HFFc6 (cell line): ENCODE measurements at places on chromosomes 4 and X. TPM values are rescaled to one million over a fixed set of nuclear protein-coding genes. Genes with fewer than 3 reads are reported as not detected.
A peak's percentile ranks its signal among the peaks of the same experiment; 100 is the strongest.

GRCh38 chr4:118226311-118227010 is 126.3 kb downstream of the PRSS12 start:
- H3K27ac ChIP-seq, result no peak overlapping the region
- H3K36me3 ChIP-seq, result no peaks in the 10 kb centered on the region
- H3K27me3 ChIP-seq, result no peaks in the 10 kb centered on the region
- DNase-seq, result no peak
- peaks cover 22% of the 10 kb centered on the region for H3K4me1 ChIP-seq
- H3K4me3 ChIP-seq, result no peak overlapping the region

The TAB3 gene
- total RNA-seq, result 10.3 to 11.9 TPM (median 10.6 TPM) in 3 replicates

The IL3RA gene
- 0.09 to 0.13 TPM in 2 of 3 replicates, not detected in the other for total RNA-seq

The RIBC1 gene
- total RNA-seq, result 0.31 and 0.42 TPM in 2 replicates

- H3K27ac ChIP-seq, result no peak overlapping the region
- H3K4me1 ChIP-seq, result no peaks in the 10 kb centered on the region
- no peak for DNase-seq
- no peaks in the 10 kb centered on the region; the same call in 1 of the 2 replicates for H3K27me3 ChIP-seq
Measured at GRCh38 chr4:104420766-104421165, 73.9 kb downstream of the CXXC4 start.

DNA sequence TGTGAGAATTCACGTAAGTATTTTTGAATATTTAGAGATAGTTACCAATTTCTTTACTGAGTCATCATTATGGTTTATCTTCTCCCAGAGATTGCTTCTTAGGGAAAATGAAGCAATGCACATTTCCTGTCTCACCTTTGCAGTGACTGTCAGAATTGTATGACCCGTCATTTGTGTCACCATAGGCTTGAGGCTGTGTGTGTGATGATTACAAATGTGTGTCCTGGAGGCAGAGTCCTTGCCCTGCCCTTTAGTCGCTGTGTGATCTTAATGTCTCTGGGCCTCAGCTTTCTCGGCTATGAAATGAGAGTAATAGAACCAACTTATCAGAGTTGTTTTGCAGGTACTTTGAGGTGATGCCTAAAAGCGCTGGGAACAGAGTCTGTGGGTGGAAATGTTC is 13.9 kb downstream of the HCCS start:
- peaks cover 12% of the 10 kb centered on the region for H3K36me3 ChIP-seq
- H3K27ac ChIP-seq, result no peak overlapping the region
- H3K4me1 ChIP-seq, result no peaks in the 10 kb centered on the region; the same call in 1 of the 2 replicates
- no peaks in the 10 kb centered on the region for H3K27me3 ChIP-seq
- no peak overlapping the region for H3K4me3 ChIP-seq

DNA sequence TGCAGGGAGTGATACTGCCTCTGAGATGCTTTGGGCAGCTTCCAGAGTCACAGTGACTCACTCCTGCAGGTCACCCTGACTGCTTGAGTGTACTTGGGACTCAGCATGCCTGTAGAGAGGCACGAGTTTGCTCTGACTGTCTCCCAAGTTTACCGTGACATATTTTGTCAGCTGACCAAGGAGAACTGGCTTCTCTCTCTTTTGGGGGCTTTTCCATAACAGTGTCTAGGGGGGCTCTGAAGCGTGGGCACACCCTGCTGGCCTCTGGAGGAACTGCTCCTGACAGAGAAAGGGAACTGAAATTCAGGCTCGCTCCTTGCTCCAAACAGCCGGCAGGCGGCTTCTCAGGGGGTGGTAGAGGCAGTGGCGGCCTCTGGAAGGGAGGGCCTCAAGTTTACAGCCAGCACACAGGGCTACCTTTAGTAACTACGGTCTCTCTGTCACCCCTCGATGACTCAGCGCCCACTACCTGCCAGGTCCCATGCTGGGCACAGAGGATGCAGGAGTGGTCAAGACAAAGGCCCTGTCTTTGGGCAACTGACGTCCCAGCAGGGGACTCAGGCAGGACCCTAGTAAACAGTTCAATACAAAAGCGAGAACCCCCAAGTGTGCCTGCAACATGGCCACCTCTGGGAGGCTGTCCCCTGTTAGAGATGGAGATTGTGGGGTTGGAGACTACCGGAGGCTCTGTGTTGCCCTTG is 17.8 kb downstream of the ZNF185 start:
- no peak overlapping the region for H3K4me3 ChIP-seq

DNA sequence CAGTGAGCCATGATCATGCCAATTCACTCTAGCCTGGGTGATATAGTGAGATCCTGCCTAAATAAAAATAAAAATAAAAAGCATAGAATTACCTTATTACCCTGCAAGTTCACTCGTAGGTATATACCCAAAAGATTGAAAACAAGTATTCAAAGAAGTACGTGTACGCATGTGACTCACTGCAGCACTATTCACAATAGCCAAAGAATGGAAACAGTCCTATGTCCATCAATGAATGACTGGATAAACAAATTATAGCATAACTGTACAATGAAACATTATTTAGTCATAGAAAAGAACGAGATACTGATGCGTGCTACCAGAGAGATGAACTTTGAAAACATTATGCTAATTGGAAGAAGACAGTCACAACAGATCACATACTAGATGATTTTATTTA is 204.6 kb upstream of the DIAPH2 start:
- H3K36me3 ChIP-seq, result no peaks in the 10 kb centered on the region
- peak overlapping the region; percentile 57 for H3K27ac ChIP-seq
- peaks cover 32% of the 10 kb centered on the region for H3K4me1 ChIP-seq
- H3K27me3 ChIP-seq, result no peaks in the 10 kb centered on the region
- peak overlapping the region; percentile 32 for H3K4me3 ChIP-seq

The EIF1AX gene
- 125 and 130 TPM in 2 replicates for total RNA-seq

DNA sequence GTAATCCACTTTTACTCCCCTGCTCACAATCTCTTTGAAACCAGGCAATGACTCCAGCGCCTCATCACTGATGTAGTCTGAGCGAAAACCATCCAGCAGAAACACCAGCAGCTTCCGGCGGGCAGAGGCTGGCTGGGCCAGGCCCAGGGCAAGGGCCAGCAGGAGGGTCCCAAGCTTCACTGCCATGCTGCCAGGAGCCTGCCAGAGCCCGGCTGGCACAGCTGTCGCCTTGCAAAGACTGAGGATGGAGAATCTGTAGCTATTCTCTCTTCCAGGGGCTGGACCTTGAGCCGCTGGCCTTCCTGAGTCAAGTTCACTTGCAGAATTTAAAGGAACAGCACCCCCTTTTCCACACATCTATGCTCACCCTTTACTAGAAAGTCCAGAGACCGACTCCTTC is at the start of gene ENPP6:
Gene ENPP6 (minus strand): TSS at position 240 of the 400 bp plus-strand sequence. CDS start 54 bp downstream, at position 186.
- no peaks in the 10 kb centered on the region; the same call in 1 of the 2 replicates for H3K27me3 ChIP-seq
- H3K27ac ChIP-seq, result no peak within 1 kb of the TSS
- H3K36me3 ChIP-seq, result no peaks in the 10 kb centered on the region
- no peaks in the 10 kb centered on the region for H3K4me1 ChIP-seq

- H3K4me3 ChIP-seq, result no peak overlapping the region
- no peaks in the 10 kb centered on the region for H3K4me1 ChIP-seq
- DNase-seq, result no peak
- no peaks in the 10 kb centered on the region; the same call in 1 of the 2 replicates for H3K27me3 ChIP-seq
- no peaks in the 10 kb centered on the region for H3K36me3 ChIP-seq
Measured at GRCh38 chr4:175511861-175512260, 300.2 kb downstream of the GPM6A start.

GRCh38 chr4:89447543-89447942 is 139.9 kb upstream of the GPRIN3 start:
- H3K27ac ChIP-seq, result no peak overlapping the region
- no peaks in the 10 kb centered on the region for H3K4me1 ChIP-seq
- no peak overlapping the region for H3K4me3 ChIP-seq

GRCh38 chr4:77251751-77252150 is 94.7 kb downstream of the CCNG2 start:
- H3K27ac ChIP-seq, result no peak overlapping the region
- H3K27me3 ChIP-seq, result peaks cover 38% of the 10 kb centered on the region
- no peak overlapping the region for H3K4me3 ChIP-seq
- H3K36me3 ChIP-seq, result no peaks in the 10 kb centered on the region
